ENCODE measurements at places on chromosomes 1 and 21.

DNA sequence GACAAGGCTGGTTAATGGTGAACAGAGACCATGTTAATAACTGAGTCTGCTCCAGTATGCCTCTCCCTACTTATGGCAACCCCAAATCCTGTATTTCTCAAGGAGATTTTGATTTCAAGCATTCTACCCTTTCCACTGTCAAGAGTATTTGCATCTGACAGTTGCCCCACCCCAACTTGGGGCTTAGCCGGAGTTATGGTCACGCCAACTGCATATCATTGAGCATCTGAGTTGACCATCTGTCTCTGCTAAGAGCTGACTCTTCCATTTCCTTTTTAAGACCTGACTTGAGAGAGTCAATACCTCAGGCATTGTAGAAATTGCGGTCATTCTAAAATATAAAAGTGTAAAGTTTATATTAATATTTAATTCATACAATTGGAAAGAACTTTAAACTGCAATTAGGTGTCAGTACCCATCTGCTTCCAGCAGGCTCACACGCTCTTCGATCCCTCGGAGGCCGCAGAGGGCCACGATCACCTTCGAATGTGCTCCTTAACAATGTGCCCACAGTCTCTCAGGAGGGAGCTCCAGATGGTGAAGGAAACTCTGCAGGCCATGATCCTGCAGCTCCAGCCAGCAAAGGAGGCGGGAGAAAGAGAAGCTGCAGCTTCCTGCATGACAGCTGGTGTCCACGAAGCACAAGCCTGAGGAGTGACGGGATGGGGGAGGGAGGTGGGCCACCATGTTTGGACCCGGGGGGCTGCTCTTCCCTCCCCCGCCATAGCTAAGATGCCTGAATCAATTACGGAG, 409.8 kb downstream of the DISC1 start:
- no peak for DNase-seq

DNA sequence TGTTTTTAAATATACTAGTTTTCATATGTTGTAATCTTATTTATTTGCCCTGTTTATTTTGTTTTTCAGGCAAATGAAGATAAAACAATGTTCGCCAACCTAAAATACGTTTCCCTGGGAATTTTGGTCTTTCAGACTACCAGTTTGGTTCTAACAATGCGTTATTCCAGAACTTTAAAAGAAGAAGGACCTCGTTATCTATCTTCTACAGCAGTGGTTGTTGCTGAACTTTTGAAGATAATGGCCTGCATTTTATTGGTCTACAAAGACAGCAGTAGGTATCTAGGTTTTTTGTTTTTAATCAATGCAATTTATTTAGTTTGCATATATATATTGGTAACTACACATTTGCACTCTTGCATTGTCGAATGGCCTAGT, 23.7 kb downstream of the SLC35A3 start:
- DNase-seq: no peak

DNA sequence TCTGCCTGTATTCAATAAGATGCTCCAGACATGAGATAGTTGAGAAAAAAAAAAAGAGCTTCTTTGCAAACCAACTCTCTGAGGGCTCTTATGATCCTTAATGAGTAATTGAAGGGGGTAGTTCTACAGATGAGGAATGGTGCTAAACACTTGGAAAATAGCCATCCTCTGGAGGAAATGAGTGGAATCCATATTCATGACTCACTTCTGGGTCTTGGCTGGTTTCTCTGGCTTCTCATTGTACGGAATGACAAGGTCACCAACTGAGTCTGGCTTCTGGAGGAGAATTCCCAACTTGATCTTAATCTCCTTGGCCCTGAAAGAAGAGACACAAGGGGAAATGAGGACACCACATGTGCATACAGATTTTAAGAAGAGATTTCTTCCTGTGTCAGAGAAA, 34.7 kb downstream of the RGS5 start:
- DNase-seq: no peak

DNA sequence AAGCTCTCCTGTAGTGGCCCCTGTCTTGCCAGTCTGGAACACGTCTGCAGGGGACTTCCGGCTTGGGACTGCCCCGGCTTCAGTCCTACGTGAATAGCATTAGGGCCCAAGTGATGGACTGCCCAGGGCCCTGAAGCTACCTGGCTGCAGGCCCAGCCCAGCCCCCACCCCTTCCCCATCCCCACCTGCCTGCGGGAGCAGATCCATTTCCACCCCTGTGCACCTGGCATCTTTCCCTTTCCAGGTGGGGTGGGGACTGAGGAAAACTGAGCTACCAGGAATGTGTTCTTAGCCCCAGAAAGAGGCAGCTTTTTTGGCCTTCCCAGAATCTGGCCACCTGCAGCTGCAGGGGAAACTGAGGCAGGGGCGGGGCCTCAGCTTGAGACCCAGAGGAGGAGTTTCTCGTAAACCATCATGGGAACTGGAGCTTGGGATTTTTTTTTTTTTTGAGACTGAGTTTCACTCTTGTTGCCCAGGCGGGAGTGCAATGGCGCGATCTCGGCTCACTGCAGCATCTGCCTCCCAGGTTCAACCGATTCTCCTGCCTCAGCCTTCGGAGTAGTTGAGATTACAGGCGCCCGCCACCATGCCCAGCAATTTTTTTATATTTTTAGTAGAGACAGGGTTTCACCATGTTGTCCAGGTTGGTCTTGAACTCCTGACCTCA, 3.2 kb downstream of the EDN2 start:
- no peak for DNase-seq

- no peak for DNase-seq
These were observed 5.5 kb upstream of the LAPTM5 start for GRCh38 chr1:30762930-30763650.

DNA sequence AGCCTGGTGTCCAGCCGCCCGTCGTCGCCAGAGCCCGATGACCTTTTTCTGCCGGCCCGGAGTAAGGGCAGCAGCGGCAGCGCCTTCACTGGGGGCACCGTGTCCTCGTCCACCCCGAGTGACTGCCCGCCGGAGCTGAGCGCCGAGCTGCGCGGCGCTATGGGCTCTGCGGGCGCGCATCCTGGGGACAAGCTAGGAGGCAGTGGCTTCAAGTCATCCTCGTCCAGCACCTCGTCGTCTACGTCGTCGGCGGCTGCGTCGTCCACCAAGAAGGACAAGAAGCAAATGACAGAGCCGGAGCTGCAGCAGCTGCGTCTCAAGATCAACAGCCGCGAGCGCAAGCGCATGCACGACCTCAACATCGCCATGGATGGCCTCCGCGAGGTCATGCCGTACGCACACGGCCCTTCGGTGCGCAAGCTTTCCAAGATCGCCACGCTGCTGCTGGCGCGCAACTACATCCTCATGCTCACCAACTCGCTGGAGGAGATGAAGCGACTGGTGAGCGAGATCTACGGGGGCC, 1.2 kb downstream of the OLIG2 start:
- no peak for DNase-seq

- DNase-seq: no peak
These were observed 12.8 kb downstream of the CACHD1 start for GRCh38 chr1:64482720-64483119.

GRCh38 chr1:237527761-237528160, 363.0 kb downstream of the ZP4 start:
- no peak for DNase-seq

DNA sequence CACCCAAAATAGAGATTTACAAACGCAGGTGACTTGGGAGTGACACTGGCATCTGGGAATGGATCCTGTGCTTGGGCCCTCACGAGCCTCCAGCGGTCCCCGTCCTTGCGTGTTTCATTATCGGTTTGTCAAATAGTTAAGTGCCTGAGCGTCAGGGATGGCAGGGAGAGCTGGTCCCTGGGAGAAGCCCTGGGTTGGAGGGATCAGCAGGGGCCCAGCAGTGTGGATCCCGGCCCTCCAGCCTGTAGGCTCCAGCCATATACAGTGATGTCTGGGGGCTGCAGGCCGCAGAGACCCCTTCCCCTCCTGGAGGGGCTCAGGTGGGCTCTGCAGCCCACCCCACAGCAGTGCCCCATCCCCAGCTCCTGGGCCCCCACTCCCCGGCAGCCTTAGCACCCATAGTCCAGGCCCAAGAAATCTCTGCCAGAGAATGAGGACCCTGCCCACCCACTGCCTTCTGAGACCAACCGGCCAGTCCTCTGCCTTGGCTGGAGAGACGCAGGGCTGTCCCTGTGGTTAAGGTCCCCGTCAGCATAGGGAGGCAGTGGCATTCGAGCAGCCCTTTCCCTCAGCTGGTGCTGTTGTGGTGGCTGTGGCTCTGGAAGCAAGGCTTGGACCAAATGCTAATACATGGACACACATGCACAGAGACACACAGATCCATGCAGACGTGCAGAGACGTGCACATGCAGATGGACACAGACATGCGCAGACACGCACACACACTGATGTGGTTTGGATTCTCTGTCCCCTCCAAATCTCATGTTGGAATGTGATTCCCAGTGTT, 2.4 kb upstream of the SLC19A1 start:
- DNase-seq: no peak

- DNase-seq: no peak
These were observed 37.4 kb downstream of the PCAT6 start for GRCh38 chr1:202848191-202848542.

- no peak for DNase-seq
These were observed 6.3 kb downstream of the CDKN2C start for GRCh38 chr1:50976111-50976889.

GRCh38 chr1:118151312-118151937, 33.6 kb downstream of the SPAG17 start:
- no peak for DNase-seq

DNA sequence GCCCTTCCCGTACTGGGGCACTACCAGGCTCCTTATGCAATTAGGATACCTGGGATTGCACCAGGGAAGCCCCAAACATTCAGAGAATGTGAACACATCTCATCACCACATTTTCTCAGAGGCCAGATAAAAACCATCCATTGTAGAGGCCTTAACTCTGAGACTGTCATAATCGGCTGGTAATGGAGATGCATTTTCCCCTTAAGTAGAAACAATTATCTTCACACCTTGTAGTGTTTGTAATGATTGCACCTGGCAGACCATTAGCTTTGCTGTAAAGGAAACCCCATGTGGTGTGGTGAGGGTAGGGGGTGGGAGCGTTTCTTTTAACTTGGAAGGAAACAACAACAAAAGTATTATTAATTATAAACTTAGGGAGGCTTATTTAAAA, 90.0 kb upstream of the TLR5 start:
- no peak for DNase-seq

GRCh38 chr21:19326531-19327319, 923.1 kb upstream of the TMPRSS15 start:
- DNase-seq: no peak

- no peak for DNase-seq
These were observed 16.4 kb downstream of the GPSM2 start for GRCh38 chr1:108893141-108893530.

Measured in activated T-helper 1 cell treated with anti-CD3 and anti-CD28 coated beads, Interleukin-2, amount 50 U/mL, for 16 hours (primary cell).